ENCODE measurements at places on chromosomes 7 and 10.

GRCh38 chr7:73811760-73812168 lies 19.0 kb upstream of the CLDN4 start:
- peak; percentile 77 for DNase-seq

GRCh38 chr10:16904639-16905061 lies 87.4 kb upstream of the RSU1 start:
- no peak for DNase-seq

DNA sequence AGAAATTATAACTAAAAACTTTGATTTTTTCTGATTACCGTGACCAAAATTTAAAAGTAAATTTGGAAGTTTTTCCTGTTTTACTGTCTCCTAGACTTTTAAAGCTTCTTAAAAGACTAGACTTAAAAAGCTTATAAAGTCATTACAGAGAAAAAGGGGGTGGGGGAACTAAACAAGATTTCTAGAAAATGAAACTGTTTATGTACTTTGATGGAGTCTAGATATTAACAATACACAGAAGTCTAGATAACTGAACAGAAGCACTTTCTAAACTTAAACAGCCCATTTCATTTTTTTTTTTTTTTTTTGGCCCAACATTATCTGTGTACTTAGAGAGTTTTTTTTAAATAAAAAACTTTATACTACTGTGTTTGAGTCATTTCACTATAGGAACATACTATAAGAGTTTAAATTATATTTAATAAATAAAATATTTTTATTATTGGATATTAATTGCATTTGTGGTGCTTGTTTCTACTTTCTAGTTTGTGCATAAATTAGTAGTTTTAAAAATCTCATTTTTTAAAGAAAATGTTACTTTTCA lies 98.5 kb downstream of the PHTF2 start:
- no peak for DNase-seq

GRCh38 chr7:92763636-92764423 lies 72.5 kb downstream of the CDK6 start:
- DNase-seq: no peak
